ENCODE measurements at places on chromosomes 1 and 21. TPM values are rescaled to one million over a fixed set of nuclear protein-coding genes. Genes with fewer than 3 reads are reported as not detected.

RER1 gene
- total RNA-seq: 155 TPM

DNA sequence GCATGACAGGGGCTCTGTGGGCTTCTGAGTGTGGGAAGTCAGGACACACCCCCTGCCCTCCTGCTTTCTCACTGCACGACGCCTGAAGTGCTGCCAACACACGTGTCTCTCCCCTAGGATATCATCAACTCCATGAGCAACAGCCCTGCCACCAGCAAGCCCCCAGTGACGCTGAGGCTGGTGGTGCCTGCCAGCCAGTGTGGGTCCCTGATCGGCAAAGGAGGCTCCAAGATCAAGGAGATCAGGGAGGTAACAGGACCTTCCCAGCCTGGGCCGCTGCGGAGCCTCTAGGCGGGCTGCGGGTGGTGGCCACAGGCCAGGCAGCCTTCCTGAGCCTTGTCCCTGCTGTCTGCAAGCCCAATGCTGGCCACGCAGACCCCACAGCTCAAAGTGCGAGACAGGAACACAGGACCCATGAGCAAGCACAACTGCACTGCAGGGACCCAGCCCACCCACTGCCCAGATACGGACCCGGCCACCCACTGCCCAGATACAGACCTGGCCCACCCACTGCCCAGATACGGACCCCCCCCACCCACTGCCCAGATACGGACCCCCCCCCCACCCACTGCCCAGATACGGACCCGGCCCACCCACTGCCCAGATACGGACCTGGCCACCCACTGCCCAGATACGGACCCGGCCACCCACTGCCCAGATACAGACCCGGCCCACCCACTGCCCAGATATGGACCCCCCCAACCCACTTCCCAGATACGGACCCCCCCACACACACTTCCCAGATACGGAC lies 72.2 kb upstream of the COL6A1 start:
- no peak for DNase-seq

DNA sequence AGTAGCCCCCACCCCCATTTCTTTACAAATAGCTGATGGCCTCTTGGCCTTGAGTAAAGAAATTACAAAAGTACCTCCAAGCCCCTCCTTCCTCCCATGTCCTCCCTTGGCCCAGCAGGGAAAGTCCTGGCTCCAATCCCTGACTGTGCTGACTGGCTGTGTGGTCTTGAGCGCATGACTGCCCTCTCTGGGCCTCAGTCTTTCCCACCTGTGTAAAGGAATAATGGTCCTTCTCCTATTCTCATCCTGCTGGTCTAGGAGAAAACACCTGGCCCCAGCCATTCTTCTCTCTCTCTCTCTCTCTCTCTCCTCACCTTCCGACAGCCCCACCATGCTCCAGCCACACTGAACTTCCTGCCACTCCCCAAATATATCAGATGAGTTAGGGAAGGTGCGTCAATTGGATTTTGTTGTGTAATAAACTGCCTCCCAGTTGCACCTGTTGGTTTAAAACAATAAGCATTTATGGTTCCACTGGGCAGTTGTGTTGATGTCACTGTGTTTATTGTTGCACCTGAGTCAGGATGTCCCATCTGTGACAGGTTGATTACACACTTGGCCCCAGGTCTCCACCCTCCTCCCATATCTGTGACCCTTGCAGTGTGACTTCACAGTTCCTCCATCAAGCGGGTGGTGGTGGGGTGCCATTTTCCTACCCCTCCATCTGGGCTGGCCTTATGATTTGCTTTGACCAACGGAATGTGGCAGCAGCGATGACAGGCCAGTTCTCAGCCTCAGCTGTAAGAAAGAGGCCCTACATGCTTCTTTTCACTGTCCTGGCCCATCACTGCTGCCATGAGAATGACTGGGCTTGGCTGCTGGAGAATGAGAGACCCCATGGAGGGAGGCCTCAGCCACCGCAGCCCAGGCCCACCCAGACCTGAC lies 22.3 kb upstream of the LRP8 start:
- DNase-seq: no peak

- DNase-seq: no peak
Observed at GRCh38 chr1:22745669-22746585, 35.3 kb downstream of the EPHB2 start.

PRR9 gene
- not detected for total RNA-seq

- DNase-seq: no peak
Observed at GRCh38 chr1:96387785-96388184, 333.8 kb upstream of the PTBP2 start.

DNA sequence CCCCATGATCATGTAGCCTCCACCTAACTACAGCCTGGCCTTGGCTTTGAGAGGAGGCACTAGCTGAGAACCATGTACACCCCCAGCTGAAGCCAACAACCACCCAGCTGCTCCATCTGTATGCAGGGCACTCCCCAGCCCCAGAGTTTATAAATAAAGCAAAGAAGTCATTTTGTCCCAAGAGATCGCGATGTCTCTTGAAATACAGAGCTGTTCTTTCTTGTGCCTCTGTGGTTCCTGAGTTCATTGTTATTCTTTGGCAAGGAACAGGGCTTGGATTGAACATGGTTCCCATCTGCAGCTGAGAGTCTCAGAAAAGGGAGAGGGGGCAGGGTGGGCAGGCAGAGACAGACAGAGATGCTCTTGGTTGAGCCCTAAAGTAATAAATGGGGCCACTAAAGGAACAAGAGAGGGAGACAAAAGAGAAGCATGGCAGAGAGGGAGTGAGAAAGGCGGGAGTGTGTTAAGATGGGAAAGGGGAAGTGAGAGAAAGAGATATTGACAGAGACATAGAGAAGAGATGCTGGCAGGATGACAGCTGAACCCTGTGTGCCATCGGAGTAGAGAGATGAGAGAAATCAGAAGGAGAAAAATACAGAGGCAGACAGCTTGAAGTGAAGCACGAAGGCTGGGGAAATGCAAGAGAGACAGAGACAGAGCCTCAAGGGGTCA lies 63.3 kb downstream of the TNR start:
- no peak for DNase-seq

GRCh38 chr1:30695439-30695841 lies 27.9 kb downstream of the MATN1 start:
- DNase-seq: no peak

GJA5 gene
- not detected for total RNA-seq

DNA sequence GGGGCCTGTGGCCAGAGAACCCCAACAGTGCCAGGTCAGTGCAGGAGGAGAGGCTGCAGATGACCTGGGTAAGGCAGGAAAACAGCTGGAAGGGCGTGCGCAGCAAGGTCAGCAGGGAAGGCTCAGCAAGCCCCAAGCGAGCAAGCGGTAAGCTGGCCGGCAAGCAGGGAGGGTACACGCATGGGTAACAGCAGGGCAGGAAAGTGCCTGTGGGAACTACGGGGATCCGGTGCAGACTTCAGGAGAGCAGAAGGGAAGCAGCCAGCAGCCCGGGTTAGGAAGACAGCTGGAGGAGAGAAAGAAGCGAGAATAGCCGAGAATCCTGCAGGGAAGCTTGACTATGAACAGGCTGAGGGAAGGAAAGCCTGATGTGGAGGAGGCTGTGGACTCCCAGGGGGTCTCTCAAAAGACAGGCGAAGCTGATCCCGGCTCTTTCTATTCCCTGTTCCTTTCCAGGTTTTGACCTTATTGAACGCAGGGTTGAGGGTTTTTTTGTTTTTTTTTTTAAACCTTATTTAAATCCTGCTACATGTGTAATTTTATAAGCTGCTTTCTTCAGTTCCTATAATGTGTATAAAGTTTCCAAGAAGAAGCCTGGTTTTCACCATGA lies 20.9 kb downstream of the UMODL1 start:
- no peak for DNase-seq

- DNase-seq: no peak
Observed at GRCh38 chr1:11765661-11766428, 3.9 kb downstream of the C1orf167 start.

CHI3L2 gene
- not detected for total RNA-seq

BPNT1 gene
- total RNA-seq: 25.2 TPM

- DNase-seq: no peak
Observed at GRCh38 chr1:67618285-67619018, 66.5 kb upstream of the GADD45A start.

- DNase-seq: no peak
Observed at GRCh38 chr1:214124281-214124805, 136.6 kb downstream of the PROX1 start.

Data from HCT116 (cell line).